ENCODE measurements at places on chromosomes 3 and 15. TPM values are rescaled to one million over a fixed set of nuclear protein-coding genes. Genes with fewer than 3 reads are reported as not detected.

GRCh38 chr15:61169275-61169903 lies 59.7 kb downstream of the RORA start:
- H3K4me3 ChIP-seq, result peak overlapping the region; percentile 40
- H3K27me3 ChIP-seq, result peaks cover 11% of the 10 kb centered on the region
- H3K4me1 ChIP-seq, result peaks cover 20% of the 10 kb centered on the region
- peak overlapping the region; percentile 79 for H3K27ac ChIP-seq

- peak overlapping the region; percentile 88 for H3K27ac ChIP-seq
- H3K4me1 ChIP-seq, result peaks cover 90% of the 10 kb centered on the region
- peak; percentile 87 for DNase-seq
- peaks cover 94% of the 10 kb centered on the region for H3K36me3 ChIP-seq
- no peaks in the 10 kb centered on the region for H3K27me3 ChIP-seq
Measured at GRCh38 chr3:45950686-45951600, 7.7 kb downstream of the CXCR6 start.

- no peaks in the 10 kb centered on the region for H3K36me3 ChIP-seq
- H3K27me3 ChIP-seq, result no peaks in the 10 kb centered on the region
- H3K4me1 ChIP-seq, result no peaks in the 10 kb centered on the region
- no peak for DNase-seq
- no peak overlapping the region for H3K27ac ChIP-seq
- no peak overlapping the region for H3K4me3 ChIP-seq
Measured at GRCh38 chr3:59245859-59246501, 196.2 kb upstream of the CFAP20DC start.

- no peak for DNase-seq
- H3K27ac ChIP-seq, result no peak overlapping the region
- no peaks in the 10 kb centered on the region for H3K4me1 ChIP-seq
- no peaks in the 10 kb centered on the region for H3K27me3 ChIP-seq
- no peaks in the 10 kb centered on the region for H3K36me3 ChIP-seq
- H3K4me3 ChIP-seq, result no peak overlapping the region
Measured at GRCh38 chr3:120652896-120653545, 29.0 kb downstream of the HGD start.

DNA sequence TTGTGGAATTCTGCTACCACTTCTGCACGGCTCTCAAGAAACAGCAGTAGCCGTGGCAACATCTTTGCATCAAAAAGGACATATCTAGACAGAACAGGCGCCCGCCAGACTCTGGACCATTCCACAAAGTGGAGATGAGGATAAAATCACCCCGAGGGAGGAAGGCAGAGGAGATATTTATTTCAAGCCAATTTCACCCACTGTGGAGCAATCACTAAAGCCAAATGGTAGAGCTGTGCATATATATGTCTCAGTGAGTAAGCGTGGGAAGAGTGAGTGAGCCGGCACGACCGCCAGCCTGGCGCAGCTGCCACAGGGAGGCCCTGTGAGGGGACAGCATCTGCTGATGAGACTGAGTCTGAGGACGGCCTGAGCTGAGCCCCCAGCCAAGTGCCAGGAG lies 111.3 kb downstream of the MEGF11 start:
- H3K27ac ChIP-seq, result no peak overlapping the region
- peaks cover 3% of the 10 kb centered on the region for H3K4me1 ChIP-seq
- peaks cover 2% of the 10 kb centered on the region for H3K27me3 ChIP-seq
- no peak overlapping the region for H3K4me3 ChIP-seq
- no peaks in the 10 kb centered on the region for H3K36me3 ChIP-seq
- DNase-seq, result no peak

GRCh38 chr15:70210076-70210475 lies 112.4 kb upstream of the TLE3 start:
- DNase-seq, result no peak
- no peak overlapping the region for H3K27ac ChIP-seq
- H3K36me3 ChIP-seq, result no peaks in the 10 kb centered on the region
- H3K27me3 ChIP-seq, result peaks cover 28% of the 10 kb centered on the region

Gene LTK
- total RNA-seq, result 0.21 TPM

Gene ITIH1
- not detected for total RNA-seq

Data from activated CD8-positive, alpha-beta T cell treated with anti-CD3 and anti-CD28 coated beads, Interleukin-2, amount 10 ng/mL, durations not matched to agents 7 days and 5 days (primary cell).